ENCODE measurements at places on chromosomes 16 and 17. TPM values are rescaled to one million over a fixed set of nuclear protein-coding genes. Genes with fewer than 3 reads are reported as not detected.
A peak's percentile ranks its signal among the peaks of the same experiment; 100 is the strongest.

DNA sequence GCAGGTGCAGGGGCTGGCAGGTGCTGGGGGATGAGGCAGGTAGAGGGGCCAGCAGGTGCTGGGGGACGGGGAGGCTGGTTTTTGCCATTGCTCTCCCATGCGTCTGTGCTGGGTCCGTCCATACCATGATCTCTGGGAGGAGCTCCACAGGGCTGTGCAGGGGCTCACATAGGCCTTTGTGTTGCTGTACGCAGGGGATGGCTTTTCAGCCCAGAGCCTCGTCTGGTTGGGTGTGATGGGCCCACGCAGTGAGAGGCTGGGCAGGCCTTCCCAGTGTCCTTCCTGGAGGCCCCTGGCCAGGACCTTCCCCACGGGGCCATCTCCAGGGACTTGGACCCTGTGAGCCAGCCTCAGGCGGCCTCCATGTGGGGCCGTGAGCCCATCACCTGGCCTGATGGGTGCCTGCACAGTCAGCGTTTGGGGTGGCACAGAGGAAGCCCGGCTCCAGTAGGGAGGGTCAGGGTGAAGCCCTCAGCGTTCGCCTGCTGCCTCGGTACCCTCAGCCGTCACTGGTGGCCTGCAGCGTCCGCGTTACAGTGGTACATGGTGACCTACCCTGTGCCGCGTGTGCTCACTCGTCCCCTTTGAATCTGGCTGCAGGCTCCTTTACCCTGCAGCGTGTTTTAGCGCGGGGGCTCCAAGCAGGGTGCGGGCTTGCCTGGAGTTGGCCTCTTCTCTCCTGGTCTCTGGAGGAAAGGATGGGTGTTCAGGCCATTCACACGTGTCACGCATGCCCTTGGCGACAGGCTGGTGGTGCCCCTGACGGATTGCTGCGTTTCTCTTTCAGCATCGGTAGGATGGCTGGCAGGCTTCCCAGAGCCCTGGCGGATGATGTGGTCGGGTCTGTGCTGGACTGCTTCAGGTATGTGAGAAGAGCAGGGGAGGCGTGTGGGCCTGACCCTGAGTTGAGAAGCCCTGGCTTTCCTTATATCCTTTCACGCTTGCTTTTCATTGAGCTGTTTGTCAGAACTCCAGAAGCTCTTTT, 30.6 kb downstream of the ZNF750 start:
- peak; percentile 16 for DNase-seq
- H3K4me3 ChIP-seq: no peak overlapping the region
- no peak overlapping the region for H3K27ac ChIP-seq
- H3K4me1 ChIP-seq: peaks cover 3% of the 10 kb centered on the region
- peaks cover 19% of the 10 kb centered on the region for H3K36me3 ChIP-seq

Gene POLR3K
- 10.6 TPM for total RNA-seq

DNA sequence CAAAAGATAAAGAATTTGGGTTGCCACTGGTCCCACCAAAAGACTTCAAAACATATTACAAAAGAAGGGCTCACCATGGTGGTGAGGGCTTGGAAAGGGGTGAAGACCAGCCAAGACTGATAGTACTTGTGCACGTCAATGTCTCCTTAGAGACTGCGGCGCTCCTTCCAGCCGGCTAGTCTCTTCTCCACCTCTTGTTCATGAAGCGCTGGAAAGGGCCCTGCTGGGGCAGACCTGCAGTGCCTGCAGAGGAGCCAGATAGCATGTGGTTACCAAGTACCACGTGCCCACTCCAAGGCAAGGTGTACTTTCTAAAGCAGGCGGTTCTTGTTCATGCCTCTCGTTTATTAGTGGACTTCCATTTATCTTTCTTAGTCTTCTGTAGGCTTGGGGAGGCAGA, 92.7 kb upstream of the FAM20A start:
- H3K4me3 ChIP-seq: no peak overlapping the region
- H3K36me3 ChIP-seq: no peaks in the 10 kb centered on the region
- H3K27ac ChIP-seq: no peak overlapping the region

GRCh38 chr17:51572115-51572514, 311.8 kb downstream of the UTP18 start:
- no peak overlapping the region for H3K4me3 ChIP-seq
- H3K4me1 ChIP-seq: no peaks in the 10 kb centered on the region
- no peaks in the 10 kb centered on the region for H3K36me3 ChIP-seq
- no peak for DNase-seq
- no peak overlapping the region for H3K27ac ChIP-seq

Gene CDC42EP4
- total RNA-seq: 16.1 TPM

DNA sequence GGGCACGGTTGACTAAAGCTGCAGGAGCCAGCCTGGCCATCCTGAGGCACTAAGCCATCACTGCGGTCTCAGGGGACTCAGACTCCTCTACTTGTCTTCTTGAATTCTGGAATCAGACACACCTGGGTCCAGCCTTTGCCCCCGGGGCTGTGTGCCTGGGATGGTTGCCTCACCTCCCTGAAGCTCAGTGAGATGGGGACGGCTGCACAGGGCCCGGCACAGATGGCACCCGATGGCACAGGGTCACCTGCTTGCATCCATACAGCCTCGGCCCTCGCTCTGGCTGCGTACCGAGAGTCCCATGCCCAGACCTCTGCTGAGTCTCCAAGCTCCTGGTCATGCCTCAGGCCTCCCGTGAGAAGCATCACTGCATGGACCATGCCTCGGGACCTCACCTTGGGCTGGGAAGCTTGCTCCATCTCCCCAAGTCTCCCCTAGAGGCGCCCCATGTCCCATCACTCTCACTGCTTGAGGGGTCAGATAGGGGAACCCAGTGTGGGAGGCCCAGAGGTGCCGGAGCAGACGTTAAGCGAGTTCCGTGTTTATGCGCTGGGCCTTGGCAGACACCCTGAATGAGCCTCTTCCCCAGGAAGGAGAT, 316.3 kb downstream of the SEC14L1 start:
- H3K36me3 ChIP-seq: peaks cover 11% of the 10 kb centered on the region
- H3K27ac ChIP-seq: no peak overlapping the region
- no peaks in the 10 kb centered on the region for H3K27me3 ChIP-seq

Gene GAS2L2
- not detected for total RNA-seq

All from IMR-90 (cell line).